ENCODE measurements at places on chromosomes 6 and 20.
A peak's percentile ranks its signal among the peaks of the same experiment; 100 is the strongest.

GRCh38 chr6:123953920-123954319 is 150.3 kb downstream of the NKAIN2 start:
- no peak for DNase-seq

DNA sequence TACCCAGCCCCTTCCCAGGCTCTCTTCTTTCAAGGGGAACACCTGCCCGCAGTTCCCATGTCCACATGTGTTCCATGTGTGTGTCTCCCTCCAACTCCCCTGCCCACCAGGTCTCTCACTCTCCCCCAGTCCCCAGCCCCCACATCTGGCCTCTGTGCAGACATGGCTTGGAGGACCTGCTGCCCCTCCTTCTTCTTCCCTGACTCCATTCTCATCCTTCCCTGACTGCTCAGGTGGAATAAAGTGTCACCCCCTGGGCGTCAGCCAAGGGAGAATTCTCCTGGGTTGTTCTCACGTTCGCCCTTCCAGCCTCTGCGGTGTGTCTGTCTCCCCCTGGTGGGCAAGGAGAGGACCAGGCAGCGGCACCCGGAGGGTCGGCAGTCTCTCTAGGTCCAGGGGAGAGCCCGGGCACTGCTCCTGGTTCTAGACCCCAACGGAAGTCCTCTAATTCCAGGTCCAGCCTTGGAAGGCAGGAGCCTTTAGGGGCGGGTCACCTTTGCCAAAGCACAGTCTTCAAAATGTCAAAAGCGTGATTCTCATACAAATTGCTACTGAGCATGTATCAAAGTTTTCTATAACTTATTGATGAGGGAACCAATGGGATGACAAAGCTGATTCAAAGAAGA is 50.5 kb downstream of the EBF4 start:
- DNase-seq: peak; percentile 31

- DNase-seq: no peak
Observed at GRCh38 chr6:160692369-160692959, 9.6 kb upstream of the PLG start.

GRCh38 chr20:21109144-21109543 is 3.0 kb upstream of the LINC00237 start:
- DNase-seq: no peak

- no peak for DNase-seq
Observed at GRCh38 chr6:9467741-9468140, 947.1 kb downstream of the TFAP2A start.

GRCh38 chr6:94217836-94218235 is 798.5 kb upstream of the EPHA7 start:
- DNase-seq: no peak

DNA sequence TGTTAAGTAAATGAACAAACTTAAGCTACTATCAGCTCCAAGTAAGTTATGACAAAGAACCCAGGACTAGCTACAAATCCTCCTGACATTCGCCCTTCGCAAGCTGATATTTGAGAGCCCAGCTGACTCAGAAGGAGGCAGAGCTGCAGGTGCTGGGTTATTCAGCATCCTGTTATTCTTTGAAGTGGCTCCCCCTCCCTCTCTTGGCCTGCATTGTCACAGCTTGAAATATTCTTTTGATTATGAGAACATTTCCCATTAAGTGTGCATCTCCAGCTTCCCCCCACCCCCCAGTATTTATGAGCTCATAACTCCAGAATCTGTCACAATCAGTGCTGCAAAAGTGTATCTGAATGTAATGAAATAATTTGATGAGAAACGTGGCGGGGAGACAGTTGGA is 78.8 kb upstream of the RALY start:
- DNase-seq: no peak

DNA sequence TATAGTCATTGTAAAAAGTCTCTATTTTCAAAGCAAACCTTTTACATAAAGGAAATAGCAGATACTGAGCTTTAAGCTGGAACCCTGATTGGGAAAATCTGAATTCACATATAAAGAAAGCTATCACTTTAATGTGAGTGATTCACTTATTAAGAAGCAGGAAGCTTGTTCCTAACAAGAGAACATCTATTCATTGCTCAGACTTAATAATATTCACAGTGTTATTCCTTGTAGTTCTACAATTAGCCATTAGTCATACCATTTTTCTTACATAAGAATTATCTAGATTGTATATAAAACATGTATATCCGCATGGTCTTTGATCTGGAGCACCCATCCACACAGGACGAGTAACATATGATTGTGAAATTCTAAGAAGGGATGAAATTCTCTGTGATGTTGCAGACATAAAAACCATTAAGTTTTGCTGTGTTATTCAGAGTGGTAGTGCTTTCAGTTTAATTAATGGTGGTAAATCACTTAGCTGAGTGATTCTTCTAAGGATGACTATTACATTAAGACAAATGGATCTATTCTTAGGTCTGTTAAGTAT is 71.1 kb upstream of the FOXQ1 start:
- DNase-seq: no peak

DNA sequence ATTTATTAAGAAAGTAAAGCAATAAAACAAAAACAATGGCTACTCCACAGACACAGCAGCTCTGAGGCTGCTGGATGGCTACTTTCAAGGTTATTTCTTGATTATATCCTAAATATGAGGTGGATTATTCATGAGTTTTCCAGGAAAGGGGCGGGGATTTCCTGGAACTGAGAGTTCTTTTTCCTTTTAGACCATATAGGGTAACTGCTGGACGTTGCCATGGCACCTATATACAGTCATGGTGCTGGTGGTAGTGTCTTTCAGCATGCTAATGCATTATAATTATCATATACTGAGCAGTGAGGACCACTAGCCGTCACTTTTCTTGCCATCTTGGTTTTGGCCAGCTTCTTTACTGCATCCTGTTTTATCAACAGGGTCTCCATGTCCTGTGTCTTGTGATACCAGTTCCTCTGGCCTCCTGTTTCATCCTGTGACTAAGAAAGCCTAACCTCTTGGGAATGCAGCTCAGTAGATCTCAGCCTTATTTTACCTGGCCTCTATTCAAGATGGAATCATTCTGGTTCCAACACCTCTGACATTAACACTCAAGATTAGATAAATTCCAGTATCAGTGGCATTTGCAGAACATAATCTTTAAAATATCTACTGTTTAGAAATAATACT is 32.3 kb upstream of the TRDN start:
- no peak for DNase-seq

- no peak for DNase-seq
Observed at GRCh38 chr6:160978141-160978901, 13.2 kb upstream of the MAP3K4 start.

DNA sequence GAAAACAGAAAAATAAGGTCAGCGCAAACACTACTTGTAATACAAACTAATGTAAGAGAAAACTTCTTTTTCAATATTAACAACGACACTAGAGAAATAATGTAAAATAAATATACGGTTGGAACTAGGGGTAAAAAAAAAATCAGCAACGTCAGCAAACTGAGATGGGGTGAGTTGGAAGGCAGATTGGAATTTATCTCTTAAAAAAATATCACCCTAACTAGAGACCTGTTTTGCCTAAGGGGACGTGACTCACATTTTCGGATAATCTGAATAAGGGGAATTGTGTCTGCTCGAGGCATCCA is 705 bp upstream of the UTRN start:
- DNase-seq: no peak

GRCh38 chr6:122789182-122790027 is at the start of gene SMPDL3A:
TSS of gene SMPDL3A (plus strand) at chr6:122789258. CDS start at chr6:122789347, 89 bp downstream.
- DNase-seq: peak; percentile 73

DNA sequence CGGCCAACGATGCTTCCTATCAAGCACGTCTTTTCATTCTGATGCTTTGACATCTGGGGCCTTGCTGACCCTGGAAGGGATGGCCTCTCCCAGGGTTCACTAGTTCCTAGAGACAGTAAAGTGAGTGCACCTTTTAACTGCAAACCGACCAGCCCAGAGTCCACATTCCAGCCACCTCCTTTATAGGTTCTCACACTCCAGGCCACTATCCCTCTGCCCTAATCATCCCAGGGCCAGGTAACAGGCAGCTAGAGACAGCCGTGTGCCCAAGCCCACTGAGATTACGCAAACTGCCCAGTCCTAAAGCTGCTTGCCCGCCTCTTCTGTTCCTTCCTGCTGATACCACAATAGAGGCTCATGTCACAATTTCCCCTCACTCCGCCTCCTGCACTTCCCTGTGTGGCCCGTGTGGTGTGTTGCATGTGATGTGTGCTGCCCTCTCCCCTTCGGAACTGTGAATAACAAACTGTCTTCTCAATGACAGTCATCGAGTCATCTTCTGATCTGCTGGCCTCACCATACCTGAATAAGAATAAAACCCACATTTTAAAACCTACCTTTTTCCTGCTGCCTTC is 123.7 kb upstream of the EXOC2 start:
- no peak for DNase-seq

GRCh38 chr20:22861990-22862389 is 173.1 kb upstream of the SSTR4 start:
- no peak for DNase-seq

DNA sequence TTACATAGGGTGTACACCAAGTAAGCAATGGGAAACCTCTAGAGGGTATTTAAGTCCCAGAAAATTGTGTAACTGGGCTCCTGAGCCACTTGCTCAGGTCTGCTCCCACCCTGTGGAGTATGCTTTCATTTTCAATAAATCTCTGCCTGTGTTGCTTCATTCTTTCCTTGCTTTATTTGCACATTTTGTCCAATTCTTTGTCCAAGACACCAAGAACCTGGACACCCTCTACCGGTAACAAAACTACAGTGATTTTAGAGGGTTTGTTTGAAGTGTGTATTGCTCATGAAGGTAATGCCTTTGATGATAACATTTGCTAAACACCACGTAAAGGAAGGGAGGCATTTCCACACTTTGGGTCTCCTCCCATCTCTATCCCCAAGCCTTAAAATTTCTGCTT is 46.2 kb downstream of the MYB start:
- DNase-seq: no peak

DNA sequence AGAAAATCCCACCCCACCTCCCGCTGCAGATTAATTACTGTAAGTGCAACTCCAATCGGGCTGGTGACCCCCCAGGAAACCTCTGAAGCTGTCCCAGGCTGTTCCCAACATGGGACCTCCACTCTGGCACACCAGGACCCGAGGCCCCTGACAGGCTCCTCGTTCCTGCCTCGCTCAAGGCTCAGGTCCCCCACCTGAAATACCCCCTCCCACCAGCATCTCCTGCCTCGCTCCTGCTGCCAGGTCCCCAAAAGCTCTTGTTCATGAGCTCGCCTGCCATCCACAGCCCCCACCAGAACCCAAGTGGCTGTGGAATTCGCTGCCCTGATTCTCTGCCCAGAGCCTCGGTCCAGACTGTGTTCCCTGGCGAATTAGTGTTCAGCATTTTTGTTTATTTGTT is 26.1 kb downstream of the NPEPL1 start:
- DNase-seq: no peak

DNA sequence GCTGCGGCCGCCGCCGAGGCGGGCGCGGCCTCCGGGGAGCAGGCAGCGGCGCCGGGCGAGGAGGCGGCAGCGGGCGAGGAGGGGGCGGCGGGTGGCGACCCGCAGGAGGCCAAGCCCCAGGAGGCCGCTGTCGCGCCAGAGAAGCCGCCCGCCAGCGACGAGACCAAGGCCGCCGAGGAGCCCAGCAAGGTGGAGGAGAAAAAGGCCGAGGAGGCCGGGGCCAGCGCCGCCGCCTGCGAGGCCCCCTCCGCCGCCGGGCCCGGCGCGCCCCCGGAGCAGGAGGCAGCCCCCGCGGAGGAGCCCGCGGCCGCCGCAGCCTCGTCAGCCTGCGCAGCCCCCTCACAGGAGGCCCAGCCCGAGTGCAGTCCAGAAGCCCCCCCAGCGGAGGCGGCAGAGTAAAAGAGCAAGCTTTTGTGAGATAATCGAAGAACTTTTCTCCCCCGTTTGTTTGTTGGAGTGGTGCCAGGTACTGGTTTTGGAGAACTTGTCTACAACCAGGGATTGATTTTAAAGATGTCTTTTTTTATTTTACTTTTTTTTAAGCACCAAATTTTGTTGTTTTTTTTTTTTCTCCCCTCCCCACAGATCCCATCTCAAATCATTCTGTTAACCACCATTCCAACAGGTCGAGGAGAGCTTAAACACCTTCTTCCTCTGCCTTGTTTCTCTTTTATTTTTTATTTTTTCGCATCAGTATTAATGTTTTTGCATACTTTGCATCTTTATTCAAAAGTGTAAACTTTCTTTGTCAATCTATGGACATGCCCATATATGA is 3.2 kb downstream of the MARCKS start:
- DNase-seq: no peak

DNA sequence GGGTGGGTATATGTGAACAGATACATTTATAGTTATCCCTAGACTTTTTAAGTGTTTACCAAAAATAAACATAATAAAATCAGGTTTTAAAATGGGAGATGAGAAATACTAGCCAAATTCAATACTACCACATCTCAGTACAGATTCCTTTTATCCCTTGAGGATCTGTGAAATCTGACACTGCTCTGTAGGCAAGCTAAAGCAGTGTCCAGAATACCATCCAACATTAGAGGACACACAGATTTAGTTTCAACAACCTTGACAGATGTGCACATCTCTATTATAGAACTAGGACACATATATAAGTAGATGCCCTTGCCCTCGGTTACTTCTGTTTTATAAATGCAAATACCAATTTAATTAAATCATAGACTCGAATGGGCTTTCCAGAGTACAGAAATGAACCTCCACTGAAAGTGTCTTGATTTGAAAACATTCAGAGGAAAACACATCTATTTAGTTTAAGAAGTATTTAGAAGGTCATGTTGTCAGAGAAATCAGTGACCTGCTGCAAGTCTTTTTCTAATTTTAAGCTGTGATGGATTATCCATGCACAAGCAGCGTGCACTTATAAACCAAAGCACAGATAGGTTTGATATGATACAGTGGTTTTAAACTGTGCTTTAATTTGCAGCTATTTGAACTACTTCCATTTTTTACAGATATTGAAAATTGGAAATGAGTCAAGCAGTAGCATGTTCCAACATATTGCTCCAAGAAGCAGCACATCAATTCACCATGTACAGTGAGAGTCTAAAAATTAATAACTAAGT is 156.3 kb upstream of the EPHA7 start:
- no peak for DNase-seq

DNA sequence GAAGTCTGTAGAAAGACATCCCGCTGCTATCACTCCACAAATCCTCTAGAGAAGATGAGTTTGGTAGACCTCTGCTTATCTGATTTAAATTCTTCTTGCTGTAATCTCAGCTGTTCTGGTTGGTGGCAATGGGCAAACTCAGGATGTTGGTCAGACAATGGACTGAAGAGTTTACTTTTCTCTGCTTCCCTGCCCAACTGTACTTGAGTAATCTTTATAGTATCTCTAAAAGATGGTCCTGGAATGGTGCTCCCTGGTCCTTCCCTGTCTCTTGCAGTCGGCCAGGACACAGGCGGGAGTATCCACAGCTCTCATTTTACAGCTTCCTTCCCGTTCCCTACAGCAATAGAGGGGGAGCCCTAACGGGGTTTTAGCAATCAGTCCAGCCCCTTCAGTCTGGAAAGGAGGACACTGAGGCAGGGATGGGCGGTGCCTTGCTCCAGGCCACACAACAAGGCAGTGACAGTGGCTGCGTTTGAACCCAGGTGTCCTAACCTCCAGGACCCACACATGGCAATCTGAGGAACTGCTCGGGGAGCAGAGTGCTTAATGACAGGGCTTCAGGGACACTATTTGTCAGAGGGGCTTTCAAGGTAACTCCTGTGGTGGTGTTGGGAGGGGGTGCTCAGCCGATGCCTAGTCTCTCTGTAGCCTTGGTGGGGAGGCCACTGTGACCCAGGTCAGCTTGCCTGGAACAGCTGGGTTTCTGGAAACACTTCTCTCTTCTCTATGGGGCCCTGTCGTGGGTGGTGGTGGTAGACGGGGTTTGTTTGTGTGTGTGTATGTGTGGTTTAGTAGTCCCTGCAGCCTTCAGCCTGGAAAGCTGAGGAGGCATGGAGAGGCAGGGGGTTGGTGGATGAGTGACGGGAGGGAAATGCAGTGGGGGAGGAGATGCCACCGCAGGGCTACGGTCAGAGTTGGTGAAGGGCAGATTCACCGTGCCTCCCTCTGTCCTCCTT is 9.5 kb upstream of the VEGFA start:
- DNase-seq: no peak

Data from hypothalamus (tissue), 51 donors.